ENCODE measurements at places on chromosomes 1 and 21. TPM values are rescaled to one million over a fixed set of nuclear protein-coding genes. Genes with fewer than 3 reads are reported as not detected.
A peak's percentile ranks its signal among the peaks of the same experiment; 100 is the strongest.

Gene DMRTA2
- not detected for total RNA-seq

Gene FOXD2
- total RNA-seq, result 31.5 TPM

Gene GJB3
- total RNA-seq, result not detected

Gene NR1I3
- total RNA-seq, result not detected

Gene TMEM82
- not detected for total RNA-seq

Gene PHACTR4
- 25.1 TPM for total RNA-seq

DNA sequence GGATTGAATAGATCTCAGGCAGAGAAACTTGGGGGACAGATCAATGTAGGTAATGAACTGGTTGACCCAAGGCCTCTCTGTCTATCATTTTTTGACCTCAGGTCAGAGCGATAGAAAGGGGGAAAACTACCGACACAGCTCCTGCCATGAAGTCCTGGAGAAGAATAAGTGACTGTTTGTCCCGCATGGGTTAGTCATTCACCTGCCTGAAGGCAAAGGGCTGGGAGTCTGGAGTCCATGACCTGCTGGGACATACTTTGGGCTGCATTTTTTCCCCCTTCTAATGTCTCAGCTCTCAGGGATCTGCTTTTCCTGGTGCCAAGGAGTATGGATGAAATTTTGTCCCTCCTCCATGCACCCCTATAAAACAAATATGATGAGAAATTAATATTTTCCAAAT lies 1.6 kb upstream of the ROR1 start:
- no peak for DNase-seq

GRCh38 chr1:179976970-179977651 lies 22.5 kb downstream of the CEP350 start:
- no peak for DNase-seq

DNA sequence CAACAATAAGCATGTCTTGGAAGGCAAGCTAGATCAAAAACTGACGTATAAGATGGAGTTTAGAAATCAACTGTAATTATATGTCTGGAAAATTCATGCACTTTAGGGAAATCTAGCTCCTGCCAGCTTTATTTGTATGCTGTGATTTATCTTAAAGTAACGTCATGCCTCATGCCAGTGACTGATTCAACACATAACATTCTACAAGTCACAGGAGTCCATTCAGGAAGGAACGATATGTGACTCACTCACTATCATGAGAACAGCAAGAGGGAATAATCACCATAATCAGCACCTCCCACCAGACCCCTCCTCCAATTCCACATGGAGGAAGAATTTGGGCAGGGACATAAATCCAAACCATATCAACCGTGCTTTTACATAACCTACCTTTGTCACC lies 682.4 kb upstream of the ADAMTS5 start:
- no peak for DNase-seq

DNA sequence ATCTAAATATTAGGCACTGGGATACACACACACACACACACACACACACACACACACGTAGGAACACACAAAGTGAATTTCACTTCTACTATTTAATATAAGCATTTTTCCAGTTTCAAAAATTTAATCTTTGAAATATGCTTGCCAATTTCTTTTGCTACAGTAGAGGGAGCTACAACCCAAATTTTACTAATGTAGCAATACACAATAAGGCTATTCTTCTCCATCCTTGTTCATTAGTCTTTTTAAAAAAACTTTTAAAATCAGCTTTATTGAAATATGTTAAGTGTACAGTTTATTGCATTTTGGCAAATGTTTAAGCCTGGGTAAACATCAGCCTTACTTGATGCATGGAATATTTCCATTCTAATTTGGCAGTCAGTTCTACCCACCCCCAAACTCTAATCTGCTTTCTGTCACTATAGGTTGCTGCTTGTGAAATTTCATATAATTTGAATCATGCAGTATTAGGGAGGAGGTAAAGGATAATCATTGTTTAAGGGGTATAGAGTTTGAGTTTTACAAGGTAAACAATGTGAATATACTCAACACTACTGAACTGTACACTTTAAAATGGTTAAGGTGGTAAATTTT lies 93.0 kb upstream of the TENT5C start:
- no peak for DNase-seq

DNA sequence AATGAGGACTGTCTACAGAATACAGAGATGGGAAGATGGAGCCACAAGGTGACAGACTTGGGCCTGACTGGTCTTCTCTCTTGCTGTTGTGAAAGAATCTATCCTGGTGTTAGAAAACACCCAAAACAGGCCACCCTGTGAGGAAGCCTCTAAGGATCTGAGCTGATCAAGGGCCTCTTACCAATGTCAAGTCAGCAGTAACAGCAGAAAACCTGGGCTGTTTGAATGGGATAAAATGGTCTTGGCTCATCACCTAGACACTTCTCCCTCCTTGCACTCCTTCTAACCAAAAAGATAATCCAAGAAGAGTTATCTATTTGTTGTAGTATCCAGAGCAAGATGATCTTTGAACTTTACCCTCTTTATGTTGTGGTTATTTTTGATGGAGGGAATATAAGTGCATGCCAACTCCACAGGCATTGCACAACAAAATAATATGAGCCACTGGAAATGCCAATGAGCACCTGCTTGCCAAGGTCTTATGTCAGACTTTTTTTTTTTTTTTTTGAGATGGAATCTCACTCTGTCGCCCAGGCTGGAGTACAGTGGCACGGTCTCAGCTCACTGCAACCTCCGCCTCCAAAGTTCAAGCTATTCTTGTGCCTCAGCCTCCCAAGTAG lies 32.8 kb upstream of the ZNF281 start:
- DNase-seq, result no peak

- no peak for DNase-seq
These were observed 69.3 kb downstream of the EPB41 start for GRCh38 chr1:28983509-28984310.

- no peak for DNase-seq
These were observed 19.3 kb downstream of the TRMT13 start for GRCh38 chr1:100152271-100152670.

DNA sequence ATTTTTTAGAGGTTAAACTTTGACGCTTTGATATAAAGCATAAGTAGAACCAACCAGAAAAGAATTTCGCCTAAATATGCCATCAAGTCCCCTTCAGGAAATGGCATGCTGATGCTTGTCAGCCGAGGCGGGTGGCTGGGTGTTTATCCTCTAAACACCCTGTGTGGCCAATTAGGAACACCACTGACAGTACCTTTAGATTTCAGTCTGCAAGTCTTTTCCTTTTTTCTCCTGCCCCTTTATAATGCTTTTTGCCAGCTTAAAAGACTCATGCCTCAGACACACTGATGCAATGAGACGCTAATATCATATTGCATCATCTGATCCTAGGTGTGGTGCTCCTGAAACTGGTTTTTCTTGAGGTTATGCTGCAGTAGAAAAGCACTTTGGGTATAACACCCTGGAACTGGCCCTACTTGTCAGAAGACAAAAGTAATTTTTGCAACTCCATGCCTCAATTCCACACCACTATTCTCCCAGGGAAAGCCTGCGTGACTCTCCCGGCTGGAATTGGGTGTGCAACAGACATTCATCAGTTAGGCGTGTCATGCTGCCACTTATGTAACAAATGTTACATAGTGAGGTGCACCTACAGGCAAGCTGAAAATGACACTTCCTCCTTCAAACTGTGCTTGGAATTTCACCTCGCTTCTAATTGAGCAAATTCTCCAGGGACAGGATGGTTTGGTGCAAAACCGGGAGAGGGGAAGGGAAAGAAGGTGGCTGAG lies 2.0 kb upstream of the RCC2 start:
- no peak for DNase-seq

DNA sequence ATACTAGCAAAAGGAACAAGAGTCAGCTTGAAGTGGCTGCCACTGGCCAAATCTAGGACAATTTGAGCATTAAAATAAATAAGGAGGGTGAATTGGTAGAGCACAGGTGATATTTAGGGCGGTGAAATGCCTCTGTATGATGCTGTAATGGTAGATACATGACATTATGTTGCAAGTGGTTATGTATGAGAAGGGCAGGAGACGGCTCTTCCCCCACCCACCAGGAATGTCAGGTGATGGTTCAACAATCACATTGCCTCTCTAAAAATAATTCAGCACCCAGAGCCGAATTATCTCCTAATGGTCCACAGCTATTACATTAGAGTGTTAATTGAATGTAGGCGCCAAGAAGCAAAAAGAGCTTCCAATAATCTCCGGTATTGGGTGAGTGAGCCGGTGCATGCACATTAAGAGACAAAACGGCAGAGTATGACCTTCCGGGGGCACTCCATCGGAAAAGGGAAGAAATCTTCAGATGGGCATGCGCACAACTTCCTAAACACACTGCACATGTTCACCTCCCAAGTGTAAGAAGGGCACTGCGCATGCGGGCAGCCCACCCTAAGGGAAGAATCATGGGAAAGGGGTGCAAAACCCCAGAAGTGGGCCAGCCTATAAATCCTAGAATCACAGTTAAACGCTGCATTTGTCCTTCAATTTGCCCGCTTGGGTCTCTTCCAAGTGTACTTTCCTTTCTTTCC lies 6.8 kb upstream of the IFNAR1 start:
- DNase-seq, result no peak

DNA sequence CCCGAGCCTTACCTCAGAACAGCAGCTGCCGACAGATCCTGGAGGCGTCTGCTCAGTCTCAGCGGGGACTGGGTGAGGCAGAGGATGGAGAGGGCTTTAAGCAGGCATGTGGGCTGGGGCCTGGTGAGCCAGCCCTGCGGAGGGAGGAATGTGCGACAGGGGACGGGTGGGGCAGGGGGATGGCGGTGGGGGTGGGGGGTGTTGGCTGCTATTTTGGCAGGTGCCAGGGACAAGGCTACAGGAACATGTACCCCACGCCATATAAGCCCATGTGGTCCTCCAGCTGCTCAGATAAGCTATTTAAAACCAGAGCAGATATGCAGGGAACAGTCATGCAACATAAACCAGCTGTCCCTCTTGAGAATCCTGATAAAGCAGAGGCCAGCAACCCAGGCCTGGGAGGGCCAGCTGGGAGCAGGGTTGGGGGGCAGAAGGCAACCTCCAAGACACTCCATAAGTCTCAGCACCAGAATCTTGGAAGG lies at the start of gene TNNT2:
Gene TNNT2, minus strand, starts transcription at position 70 of the 482 bp plus-strand sequence. CDS start 4,426 bp downstream, outside the sequence.
- no peak for DNase-seq

DNA sequence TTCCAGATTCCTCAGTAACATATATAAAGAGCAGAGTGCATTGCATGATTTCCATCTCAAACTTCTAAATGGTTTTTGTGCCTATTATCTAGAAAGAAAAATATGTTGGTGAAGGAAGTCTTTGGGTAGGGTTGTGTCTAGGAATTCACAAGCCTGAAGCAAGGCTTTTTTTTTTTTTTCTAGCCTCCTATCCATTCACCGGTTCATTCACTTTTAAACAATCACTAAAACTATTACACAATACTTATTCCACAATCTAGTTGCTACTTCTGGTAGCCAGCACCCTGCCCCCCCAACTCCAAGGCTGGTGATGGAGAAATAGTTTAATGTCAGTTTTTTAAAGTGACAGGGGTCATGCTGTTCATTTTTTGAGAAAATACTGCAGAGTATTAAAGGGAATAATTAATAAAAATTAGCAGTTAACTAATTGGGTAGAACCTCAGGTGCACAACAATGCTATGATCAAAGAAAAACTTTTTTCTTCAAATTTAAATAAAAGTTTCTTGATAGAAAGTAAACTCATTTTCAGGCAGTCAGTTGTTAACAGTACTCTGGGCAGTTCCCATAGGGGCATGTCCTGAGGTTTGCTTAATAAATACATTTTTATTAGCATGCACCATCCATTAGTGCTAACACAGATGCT lies 10.9 kb downstream of the IRF2BP2 start:
- DNase-seq, result peak; percentile 73

- DNase-seq, result no peak
These were observed 5.1 kb upstream of the EPHB2 start for GRCh38 chr1:22705586-22705985.

DNA sequence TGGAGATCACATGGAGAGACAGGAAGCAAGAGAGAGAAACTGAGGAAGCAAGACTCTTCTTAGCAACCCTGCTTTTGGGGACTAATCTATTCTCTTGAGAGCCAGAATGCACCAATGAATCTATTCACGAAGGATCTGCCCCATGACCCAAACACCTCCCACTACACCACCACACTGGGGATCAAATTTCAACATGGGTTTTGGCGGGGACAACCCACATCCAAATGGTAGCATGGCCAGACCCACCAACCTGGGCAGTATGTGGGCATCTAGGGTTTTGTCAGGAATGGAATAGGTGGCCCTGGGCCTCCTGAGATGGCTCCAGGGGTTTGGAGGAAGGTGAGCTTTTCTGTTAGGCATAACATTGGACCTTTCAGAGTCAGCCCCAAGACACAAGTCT lies 33.7 kb downstream of the NENF start:
- no peak for DNase-seq

DNA sequence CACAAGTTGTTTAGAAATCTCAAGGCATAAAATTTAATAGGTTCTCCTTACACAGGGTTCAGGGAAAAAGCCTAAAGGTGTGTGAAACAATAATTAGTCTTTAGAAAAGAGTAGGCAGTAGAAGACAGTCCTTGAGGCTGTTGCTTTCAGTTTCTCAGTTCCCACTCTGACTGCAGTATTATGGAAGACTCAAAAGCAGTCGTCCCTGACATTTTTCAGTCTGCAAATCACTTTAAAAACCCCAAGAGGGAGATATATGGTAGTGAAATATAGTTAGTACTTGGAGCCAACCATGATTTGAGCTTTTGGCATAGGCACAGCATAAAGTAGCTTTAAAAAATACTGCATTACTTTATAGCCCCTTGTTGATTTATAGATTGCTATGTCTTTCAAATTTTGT lies 299.7 kb downstream of the OLFM3 start:
- no peak for DNase-seq

GRCh38 chr1:163758977-163759670 lies 437.4 kb downstream of the NUF2 start:
- DNase-seq, result no peak

- DNase-seq, result no peak
These were observed 552.1 kb downstream of the LMO4 start for GRCh38 chr1:87880764-87881163.
